ENCODE measurements at places on chromosomes 16 and 17.

DNA sequence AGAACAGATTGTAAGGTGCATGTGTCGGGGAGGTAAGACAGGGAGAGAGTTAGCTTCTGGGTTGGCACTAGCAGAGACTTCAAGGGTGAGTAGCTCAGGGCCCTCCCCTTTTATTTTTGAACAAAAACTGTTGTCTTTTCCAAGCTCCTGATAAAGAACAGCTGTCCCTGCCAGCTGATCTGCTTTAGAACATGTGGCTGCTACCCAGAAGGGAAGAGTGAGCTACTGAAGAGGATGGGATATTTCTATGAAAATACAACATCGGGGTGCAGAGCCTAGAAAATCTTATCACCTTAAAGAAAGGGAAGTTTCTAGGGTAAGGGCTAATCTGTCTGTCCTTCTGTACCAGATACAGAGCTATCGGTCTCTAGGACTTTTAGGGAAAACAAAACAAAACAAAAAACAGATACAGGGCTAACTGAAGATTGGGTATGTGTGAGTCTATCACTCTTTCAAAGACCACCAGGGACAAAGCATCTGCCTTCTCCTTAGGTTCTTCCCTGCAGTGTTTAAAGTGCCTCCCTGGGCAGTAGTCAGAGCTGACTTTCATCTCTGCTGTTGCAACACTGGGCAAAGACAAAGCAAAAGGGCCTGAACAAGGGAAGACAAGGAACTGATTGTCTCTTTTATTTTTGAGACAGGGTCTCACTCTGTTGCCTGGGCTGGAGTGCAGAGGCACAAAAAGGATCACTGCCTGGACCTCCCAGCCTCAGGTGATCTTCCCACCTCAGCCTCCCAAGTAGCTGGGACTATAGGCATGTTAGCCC lies 5.0 kb upstream of the DHRS13 start:
- DNase-seq: no peak

DNA sequence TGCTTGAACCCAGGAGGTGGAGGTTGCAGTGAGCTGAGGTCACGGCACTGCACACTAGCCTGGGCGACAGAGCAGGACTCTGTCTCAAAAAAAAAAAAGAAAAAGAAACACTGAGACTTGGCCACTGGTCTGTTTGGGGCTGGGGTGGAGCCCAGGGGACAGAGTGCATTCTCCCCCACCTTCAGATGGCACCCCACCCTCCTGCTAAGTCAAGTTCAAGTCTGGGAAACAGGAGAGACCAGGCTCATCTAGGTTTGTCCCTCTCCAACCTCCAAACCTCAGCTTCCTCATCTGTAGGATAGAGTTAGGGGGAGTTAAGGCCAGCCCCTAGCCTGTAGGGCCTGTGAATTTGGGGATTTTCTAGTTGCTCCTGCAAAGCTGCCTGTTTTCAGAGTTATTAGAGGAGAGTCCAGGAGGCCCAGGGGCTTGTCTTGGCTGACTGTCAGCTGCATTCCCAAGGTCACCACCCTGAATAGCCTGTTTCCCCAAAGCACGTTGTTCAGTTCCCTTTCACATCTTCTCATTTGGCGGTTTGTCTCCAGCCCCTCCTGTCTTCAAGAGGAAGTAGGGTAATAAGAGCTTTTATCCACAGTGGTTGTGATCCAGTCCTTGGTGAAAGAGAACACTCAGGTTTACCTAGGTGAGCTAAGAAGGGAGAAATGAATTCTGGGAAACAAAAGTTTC lies 2.2 kb downstream of the MT3 start:
- no peak for DNase-seq

DNA sequence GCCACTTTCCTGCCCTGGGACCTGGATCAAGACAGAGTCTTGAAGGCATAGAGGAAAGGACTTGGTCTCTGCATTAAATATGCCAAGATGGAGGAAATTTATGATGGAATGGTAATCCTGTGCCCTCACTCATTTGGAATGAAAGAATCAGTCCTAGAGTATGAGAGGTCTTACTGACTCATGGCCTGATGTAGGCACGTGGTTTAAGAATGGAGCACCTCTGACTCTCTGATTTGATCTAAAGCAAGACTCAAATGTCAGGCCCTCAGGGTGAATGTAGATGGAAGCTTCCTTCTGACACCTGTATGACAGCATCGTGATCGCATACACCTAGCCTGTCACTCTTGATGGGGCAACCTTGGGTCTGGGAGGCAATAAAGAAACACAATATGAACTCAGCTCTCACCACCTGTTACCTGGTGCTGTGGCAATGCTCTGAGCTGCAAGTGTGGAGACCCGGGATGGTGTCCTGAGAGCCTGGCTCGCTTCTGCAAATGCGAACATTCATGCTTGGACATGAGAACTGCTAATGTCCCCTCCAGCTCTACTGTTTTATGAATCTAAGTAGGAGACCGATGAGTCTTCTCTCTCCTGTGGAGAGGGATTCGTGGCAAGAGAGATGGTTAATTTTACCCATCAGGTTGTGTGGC lies 229.9 kb downstream of the ABCC12 start:
- no peak for DNase-seq

DNA sequence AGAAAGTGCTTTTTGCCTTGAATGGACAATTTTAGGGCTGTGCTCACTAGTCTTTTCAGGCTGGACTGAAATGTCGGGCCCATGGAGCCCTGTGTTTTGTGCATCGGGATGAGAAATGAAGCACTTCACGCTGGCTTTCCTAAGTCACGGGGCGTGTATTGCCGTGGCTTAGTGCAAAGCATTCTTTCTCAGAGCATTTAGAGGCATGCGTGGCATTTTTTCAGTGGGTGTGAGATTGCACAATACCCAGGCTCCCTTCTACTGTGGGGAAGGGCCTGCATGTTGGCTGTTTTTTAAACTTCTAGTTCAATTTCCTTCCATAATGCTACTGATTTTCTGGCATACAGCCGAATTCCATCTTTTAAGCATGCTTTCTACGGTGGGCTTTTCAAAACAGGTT lies 12.6 kb upstream of the POLR3E start:
- no peak for DNase-seq

DNA sequence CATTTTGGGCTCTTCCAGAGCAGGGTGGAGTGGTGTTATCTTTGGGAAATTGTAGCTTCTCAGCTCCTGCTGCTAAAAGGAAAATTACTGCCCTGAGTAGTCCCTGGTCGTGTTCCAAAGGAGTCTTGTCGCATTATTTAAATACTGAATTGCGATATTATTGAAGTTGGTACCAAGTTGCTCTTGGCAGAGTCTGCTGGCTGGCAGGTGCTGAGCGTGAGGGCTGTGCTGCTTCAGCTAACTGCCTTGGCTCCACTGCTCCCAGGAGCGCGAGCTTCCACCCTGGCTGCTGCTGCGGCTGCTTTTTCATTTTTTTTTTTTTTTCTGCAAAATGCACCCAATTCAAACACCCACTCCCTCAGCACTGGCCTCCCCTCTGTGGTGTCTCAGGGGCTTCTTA lies 289.8 kb downstream of the MAF start:
- DNase-seq: no peak
